Stimulated activated CD8-positive, alpha-beta memory T cell treated with anti-CD3 and anti-CD28 coated beads, Interleukin-7, amount 100 ng/mL, for 1 hour (primary cell): ENCODE measurements at places on chromosomes 12 and 14.

GRCh38 chr14:77790566-77791224 lies 9.2 kb upstream of the ADCK1 start:
- DNase-seq = no peak

- no peak for DNase-seq
Observed at GRCh38 chr12:12221560-12221959, 45.3 kb downstream of the LRP6 start.

GRCh38 chr12:59070322-59070933 lies 150.1 kb upstream of the LRIG3 start:
- no peak for DNase-seq

DNA sequence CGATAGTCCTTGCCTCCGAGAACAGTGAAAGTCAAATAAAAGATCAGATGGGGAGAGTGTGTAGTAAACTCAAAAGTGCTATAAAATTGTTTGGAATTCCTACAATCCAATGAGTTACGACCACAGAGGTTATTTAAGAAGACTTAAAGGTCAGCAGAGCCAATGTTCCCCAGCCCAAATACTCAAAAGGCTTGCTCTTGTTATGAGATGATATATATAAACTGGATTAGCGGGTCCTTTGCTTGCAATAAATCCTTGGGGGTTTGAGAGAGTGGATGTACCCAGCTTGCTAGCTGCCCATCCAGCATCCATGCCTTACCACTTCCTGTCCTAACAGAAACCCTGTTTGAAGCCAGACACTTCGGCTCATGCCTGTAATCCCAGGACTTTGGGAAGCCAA lies 29.0 kb upstream of the MED13L start:
- no peak for DNase-seq

DNA sequence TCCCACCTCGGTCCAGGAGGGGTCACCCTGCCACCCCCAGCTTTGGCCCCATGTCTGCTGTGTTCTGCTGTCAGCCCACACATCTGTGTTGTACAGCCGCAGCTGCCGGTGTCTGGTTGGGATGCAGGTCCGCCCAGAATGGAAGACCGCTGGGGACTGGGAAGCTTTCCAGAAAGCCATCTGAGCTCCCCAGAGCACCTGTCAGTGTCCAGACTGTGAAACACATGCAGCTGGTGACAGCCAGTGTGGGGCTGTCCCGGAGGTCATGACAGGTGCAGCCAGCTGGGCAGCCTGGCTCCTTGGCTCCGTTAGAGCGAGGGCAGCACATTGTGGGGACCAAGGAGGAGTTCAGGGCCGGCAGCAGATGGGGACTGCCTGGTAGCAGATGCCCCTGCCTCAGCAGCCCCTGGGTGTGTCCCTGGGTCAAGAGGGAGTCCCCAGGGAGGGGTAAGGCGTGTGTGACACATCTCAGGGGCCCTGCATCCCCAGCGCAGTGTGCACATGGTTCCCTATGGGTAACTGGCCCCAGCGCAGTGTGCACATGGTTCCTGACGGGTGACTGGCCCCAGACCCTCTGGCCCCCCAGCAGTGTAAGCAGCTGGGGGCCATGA lies 16.4 kb downstream of the CEP170B start:
- no peak for DNase-seq

GRCh38 chr14:31106768-31107167 lies 80.6 kb upstream of the STRN3 start:
- no peak for DNase-seq

GRCh38 chr14:72419226-72419775 lies 474.6 kb downstream of the DPF3 start:
- DNase-seq = no peak

DNA sequence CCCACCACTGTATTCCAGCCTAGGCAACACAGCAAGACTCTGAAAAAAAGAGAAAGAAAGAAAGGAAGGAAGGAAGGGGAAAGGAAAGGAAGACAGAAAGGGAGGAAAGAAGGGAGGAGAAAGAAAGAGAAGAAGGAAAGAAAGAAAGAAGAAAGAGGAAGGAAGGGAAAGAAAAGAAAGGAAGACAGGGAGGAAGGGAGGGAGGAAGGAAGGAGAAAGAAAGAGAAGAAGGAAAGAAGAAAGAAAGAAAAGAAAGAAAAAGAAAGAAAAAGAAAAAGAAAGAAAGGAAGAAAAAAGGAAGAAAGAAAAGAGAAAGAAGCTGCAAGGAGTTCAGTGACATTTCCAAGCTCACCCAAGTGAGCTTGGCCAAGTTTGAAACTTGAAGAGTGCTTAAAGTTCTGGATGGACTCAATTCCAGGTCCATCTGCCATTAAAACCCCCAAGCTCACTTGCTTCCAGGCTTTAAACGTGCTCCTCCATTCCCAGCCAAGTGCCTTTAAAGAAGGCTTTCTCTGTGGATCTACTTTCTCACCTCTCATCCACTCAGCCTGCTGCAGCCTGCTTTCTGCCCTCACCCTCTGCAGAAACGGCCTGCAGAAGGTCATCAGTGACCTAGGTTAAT lies 101.5 kb downstream of the VCPKMT start:
- DNase-seq = no peak

DNA sequence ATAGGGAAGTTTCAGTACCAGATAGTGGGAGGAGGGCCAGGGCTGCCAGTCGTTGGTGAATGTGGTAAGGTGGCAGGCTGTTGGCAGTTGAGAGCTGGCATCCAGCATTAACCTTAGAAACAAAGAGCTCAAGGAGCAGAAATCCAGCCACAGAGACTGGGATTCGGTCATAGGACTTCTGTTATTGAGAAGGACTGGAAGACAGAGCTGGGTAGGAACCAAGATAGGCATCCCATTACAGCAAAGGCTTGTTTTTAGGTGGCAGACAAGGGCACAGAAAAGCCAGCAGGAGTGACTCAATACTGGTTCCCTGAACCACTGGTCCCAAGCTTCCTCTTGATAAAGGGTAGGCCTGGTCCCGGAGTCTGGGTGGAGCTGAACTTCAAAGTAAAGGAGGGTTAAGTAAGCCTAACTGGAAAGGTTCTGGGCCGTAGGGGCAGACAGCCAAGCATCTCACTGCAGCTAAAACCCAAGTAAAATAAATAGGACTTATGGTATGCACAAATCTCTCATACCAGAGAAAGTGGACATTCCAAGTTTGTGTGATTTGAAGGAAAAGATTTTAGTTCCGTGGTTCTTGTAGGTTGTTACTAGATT lies 147.9 kb downstream of the ETV6 start:
- no peak for DNase-seq

DNA sequence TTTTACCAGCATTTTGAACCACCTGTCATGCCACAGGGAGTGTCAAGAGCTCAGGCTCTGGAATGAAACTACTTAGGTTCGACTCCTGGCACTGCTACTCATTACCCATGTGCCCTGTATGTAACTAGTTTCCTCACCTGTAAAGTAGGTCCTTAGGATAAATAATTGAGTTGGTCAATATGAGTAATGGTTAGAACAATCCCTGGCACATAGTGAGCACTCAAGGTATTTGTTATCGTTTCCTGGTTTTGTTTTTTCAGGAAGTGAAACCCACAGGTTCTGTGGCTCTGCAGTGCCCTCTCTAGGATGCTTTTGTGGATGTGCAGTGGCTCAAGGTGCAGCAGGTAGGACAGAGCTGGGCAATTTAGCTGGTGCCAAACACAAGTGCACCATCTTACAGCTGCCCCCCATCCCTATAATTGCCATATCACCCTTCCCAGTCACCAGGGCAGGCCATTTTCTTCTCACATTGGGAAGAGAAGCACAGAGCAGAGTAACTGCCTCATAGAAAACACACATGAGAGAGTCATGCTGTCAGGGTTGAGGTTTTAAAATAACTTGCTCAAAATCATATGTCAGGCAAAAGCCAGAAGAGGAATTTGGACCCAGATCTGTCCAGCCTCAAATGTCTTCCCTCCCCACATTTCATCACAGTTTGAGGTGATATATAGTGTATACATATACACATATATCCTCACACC lies 297.5 kb downstream of the RPAP3 start:
- DNase-seq = no peak

DNA sequence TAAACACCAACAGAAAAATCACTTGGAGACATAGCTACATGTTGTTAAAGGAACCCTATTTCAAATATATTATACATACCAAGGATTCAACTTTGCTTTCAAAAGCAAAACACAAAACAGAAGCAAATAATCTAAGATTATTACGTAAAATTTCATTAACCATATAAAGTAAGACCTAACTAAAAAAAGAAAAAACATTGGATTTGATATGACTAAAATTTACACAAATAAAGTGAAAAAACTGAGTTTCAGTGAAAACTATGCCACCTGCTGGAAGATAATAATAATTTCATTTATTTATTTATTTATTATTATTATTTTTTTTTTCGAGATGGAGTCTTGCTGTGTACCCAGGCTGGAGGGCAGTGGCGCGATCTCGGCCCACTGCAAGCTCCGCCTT lies 45.2 kb downstream of the WDHD1 start:
- no peak for DNase-seq

DNA sequence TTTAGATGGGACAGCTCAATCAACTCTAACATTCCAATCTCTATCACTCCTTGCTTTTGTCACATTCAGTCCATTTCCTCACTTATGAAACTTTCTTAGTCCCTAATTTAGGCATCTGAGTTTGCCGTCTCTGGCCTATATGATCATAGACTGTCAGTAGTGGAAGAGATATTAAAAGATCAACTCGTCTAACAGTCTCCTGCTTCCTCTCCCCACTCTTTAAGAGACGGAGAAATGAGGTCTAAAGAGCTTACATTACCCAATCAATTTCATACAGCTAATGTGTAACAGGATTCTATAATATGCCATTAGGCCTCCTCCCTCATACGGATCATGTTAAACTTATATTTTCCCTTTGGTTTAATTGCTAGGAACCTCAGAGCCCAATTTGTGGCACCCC lies 6.5 kb upstream of the ATP23 start:
- no peak for DNase-seq

DNA sequence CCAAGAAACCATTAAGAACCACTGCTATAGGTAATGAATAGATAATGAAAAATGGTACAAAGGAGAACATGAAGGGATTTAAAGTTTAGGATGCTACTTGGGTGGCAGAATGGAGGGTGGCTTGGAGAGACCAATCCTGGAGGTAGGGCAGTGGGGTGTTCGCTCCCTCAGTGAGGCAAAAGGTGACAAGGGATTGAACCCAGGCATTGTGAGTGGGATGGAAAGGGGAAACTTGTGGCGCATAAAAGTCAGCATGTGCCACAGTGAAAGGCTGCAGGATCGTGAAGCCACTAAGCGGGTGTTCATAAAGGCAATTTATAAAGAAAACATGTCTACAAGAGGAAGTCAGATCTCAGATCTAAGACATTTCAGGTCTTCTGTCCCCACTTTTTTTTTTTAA lies 76.7 kb upstream of the SLC38A2 start:
- DNase-seq = no peak

DNA sequence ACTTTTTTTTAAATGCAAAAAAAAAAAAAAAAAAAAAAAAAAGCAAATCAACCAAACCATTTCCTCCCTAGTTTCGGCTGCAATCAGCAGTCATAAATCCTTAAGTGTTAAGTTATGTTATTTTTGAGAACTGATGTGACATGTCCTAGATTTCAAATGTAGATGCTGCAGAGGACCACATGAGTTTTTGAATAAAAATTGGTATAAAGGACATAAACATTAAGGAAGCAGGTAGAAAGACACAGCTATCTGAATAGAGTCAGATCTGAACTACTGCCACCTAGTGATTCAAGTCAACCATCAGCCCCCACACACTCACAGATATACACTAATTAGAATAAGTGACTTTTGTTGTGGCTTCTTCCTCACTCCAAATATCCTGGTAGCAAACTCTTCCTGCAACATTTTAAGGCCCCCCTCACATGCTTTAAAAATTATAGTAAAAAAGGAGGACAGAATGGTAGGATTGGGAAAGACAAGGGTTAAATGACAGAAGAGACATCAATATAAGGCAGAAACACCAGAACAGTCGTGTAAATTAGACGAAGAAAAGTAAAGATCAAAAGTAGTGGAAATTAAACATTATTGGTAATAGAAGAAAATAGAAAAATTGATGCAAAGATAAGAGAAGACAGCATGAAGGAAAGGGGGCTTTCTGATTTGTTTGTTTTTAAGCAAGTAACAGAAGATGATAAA lies 394.5 kb upstream of the ATP2B1 start:
- no peak for DNase-seq

- DNase-seq = no peak
Observed at GRCh38 chr12:29552994-29553748, 55.7 kb upstream of the OVCH1 start.

DNA sequence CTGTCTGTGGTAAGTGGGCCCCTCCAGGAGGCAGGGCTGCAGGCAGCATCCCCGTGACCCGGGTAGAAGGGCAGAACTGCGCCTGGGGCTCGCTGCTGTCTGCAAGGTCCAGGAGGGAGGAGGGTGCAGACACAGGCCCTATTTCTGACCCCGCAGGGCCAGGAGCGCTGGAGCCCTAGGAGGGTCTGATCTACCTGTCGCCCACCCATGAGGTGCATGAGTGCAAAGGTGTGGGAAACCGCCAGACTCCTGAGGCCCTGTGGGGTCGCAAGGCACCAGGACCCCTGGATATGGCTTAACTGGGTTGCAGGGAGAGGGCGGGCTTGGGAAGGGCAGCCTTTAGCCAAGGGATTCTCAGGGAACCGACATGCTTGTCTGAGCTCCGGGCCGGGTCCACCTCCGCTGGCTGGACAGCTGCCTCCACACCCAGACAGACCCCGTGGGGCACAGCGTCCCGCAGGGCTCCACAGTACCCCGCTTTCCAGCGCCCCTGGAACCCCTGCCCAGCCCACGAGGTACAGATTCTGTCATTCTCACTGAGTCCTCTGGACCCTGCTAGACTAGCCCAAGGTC lies 72.9 kb upstream of the TSPAN11 start:
- DNase-seq = no peak

DNA sequence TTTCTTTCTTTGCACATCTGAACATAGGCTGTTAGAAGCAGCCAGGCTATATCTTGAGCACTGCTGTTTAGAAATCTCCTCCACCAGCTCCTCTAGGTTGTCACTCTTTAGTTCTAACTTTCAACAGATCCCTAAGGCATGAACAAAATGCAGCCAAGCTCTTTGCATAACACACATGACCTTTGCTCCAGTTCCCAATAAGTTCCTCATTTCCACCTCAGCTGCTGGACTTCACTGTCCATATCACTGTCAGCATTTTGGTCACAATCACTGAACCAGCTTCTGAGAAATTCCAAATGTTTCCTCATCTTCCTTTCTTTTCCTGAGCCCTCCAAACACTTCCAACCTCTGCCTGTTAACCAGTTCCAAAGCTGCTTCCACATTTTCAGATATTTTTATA lies 27.6 kb upstream of the C14orf132 start:
- DNase-seq = no peak

GRCh38 chr14:61581955-61582615 lies 113.2 kb upstream of the HIF1A start:
- no peak for DNase-seq

GRCh38 chr14:32620724-32621123 lies 291.6 kb downstream of the AKAP6 start:
- no peak for DNase-seq
